WTC11 (cell line): ENCODE measurements at places on chromosomes 4 and X.
A peak's percentile ranks its signal among the peaks of the same experiment; 100 is the strongest.

GRCh38 chr4:124534131-124534530 lies 178.4 kb downstream of the ANKRD50 start:
- peaks cover 12% of the 10 kb centered on the region for H3K4me1 ChIP-seq
- H3K27ac ChIP-seq: no peak overlapping the region
- H3K27me3 ChIP-seq: no peaks in the 10 kb centered on the region
- no peak overlapping the region for H3K4me3 ChIP-seq
- no peak for DNase-seq
- no peaks in the 10 kb centered on the region for H3K36me3 ChIP-seq

DNA sequence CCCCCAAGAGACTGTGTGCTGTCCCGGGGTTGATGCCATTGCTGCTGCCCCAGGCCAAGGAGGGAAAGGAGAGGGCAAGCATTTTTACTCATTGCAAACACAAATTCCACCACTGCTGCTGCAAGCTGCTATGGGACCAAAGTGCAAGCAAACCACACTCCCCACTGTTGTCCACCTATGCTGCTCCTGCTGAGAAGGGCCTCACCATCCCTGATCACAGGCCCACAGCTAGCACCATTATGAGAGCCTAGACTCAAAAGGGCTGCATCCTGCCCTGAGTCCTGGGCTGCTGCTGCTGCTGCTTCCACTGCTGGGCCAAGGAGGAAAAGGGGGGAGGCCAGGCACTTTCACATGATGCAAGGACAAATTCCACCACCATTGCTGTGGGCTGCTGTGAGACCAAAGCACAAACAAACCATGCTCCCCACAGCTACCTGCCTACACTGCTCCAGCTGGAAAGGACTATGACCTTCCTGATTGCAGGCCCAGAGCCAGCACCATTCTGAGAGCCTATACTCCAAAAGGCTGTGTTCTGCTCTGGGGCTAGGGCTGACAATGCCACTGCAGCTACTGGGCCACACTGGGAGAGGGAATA lies 218.2 kb upstream of the ZCCHC13 start:
- H3K36me3 ChIP-seq: peaks cover 32% of the 10 kb centered on the region
- H3K4me1 ChIP-seq: no peaks in the 10 kb centered on the region
- no peak for DNase-seq
- no peaks in the 10 kb centered on the region; the same call in 1 of the 2 replicates for H3K27me3 ChIP-seq
- H3K27ac ChIP-seq: no peak overlapping the region

GRCh38 chr4:40228497-40229365 lies 31.9 kb downstream of the RHOH start:
- 0 out of 2 replicates have a peak overlapping the region, but pooled peaks have one; percentile 19 for H3K27ac ChIP-seq
- DNase-seq: peak; percentile 52
- H3K27me3 ChIP-seq: no peaks in the 10 kb centered on the region
- H3K4me3 ChIP-seq: no peak overlapping the region

- no peak for DNase-seq
- no peaks in the 10 kb centered on the region for H3K36me3 ChIP-seq
- H3K4me3 ChIP-seq: no peak overlapping the region
- no peaks in the 10 kb centered on the region for H3K27me3 ChIP-seq
Measured at GRCh38 chr4:116332508-116332907, 752.9 kb downstream of the TRAM1L1 start.

DNA sequence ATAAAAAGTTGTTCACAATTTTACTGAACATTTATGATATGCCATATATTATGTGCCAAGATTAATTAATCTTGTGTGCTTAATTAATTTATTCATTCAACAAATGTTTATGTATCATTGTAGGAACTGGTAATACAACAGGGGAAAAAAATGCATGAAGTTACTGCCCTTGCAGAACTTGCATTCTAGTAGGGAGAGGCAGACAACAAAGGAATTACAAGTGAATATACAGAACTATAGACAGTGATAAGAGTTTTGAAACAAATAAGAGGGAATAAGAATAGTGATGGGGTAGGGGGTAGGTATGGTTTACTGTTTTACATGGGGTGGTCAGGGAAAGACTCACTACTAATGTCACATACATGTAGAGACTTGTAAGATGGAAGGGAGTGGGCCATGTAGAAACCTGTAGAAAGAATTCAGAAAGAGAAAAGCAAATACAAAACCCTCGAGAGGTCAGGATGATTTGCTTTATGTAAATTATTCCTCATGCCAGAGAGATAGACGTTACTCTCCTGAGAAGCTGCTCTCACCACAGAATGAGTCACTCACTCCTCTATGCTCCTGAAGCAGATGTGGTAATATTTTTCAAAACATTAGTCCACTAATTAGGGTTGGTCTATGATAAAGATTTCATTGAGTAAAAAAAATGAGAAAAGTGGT lies 855.0 kb upstream of the GRID2 start:
- DNase-seq: no peak
- H3K4me1 ChIP-seq: peaks cover 27% of the 10 kb centered on the region
- no peak overlapping the region for H3K27ac ChIP-seq
- H3K36me3 ChIP-seq: no peaks in the 10 kb centered on the region
- no peaks in the 10 kb centered on the region for H3K27me3 ChIP-seq
- H3K4me3 ChIP-seq: no peak overlapping the region

DNA sequence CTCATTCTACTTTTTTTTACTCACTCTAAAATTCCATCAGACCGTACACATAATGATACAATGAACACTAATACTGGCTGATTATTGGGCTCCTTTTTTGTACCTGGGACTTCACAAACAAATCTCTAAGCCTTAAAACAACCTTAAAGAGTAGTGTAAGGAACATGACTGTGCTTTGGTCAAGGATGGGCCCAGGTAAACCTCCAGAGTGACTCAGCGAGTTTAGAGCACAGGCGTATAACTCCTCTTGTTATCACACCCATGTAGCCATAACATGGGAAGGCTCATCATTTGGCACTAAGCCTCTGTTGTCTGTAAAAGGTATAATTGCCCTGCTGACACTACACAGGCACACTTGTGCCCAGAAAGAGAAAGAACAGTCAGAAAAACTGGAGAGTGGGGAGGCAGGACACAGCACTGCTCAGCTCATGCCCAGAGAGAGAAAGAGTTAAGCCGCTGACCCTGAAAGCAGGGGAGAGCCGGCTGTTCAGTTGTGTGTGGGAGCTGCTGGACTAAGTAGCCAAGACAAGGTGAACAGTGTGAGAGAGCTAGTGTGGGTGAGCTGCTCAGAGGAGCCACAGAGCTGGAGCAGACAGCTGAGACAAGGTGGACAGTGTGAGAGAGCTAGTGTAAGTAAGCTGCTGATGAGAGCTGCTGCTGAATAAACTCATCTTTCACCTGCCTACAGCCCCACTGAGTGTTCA lies 319.6 kb upstream of the BMP3 start:
- peaks cover 3% of the 10 kb centered on the region; the same call in 1 of the 2 replicates for H3K4me1 ChIP-seq
- H3K27ac ChIP-seq: no peak overlapping the region
- DNase-seq: no peak
- no peaks in the 10 kb centered on the region; the same call in 1 of the 2 replicates for H3K27me3 ChIP-seq

GRCh38 chr4:24080871-24081270 lies 191.0 kb upstream of the PPARGC1A start:
- no peaks in the 10 kb centered on the region for H3K4me1 ChIP-seq
- H3K27ac ChIP-seq: no peak overlapping the region
- no peak for DNase-seq
- peaks cover 7% of the 10 kb centered on the region for H3K27me3 ChIP-seq
- H3K4me3 ChIP-seq: no peak overlapping the region
- H3K36me3 ChIP-seq: no peaks in the 10 kb centered on the region

DNA sequence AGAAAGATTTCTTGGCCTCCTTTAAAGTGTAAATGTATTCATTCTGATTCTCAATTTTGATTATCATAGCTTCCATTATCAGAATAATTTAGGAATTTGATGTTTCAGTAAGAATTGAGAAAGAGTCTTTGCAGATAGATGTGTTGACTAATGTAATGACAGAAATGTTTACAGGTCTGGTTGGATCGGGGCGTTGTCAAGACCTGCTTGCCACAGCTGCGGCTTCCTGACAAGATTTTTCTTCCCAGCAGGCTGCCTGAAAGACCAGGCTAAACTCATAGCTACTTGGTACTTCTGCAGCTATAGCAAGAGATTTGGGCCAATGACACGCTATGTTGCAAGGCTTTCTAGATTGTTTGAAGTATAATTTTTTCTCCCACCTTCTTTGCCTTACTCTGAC lies 91.5 kb upstream of the ANKRD50 start:
- H3K4me1 ChIP-seq: peaks cover 19% of the 10 kb centered on the region
- H3K27me3 ChIP-seq: no peaks in the 10 kb centered on the region
- no peak for DNase-seq
- H3K4me3 ChIP-seq: no peak overlapping the region
- no peak overlapping the region for H3K27ac ChIP-seq

GRCh38 chr4:52198294-52198693 lies 147.2 kb downstream of the SPATA18 start:
- H3K36me3 ChIP-seq: no peaks in the 10 kb centered on the region
- DNase-seq: no peak
- H3K4me3 ChIP-seq: no peak overlapping the region
- peaks cover 29% of the 10 kb centered on the region for H3K4me1 ChIP-seq
- H3K27ac ChIP-seq: no peak overlapping the region
